ENCODE measurements at places on chromosomes 12 and 14.
A peak's percentile ranks its signal among the peaks of the same experiment; 100 is the strongest.

GRCh38 chr12:44384136-44384535, 492.0 kb downstream of the NELL2 start:
- DNase-seq, result no peak
- no peak overlapping the region for H3K27ac ChIP-seq
- no peak overlapping the region for H3K4me3 ChIP-seq
- H3K27me3 ChIP-seq, result no peaks in the 10 kb centered on the region

- H3K27me3 ChIP-seq, result peaks cover 4% of the 10 kb centered on the region
- peaks cover 39% of the 10 kb centered on the region for H3K36me3 ChIP-seq
- H3K4me3 ChIP-seq, result no peak overlapping the region
Observed at GRCh38 chr12:121000530-121000929, 15.8 kb downstream of the C12orf43 start.

DNA sequence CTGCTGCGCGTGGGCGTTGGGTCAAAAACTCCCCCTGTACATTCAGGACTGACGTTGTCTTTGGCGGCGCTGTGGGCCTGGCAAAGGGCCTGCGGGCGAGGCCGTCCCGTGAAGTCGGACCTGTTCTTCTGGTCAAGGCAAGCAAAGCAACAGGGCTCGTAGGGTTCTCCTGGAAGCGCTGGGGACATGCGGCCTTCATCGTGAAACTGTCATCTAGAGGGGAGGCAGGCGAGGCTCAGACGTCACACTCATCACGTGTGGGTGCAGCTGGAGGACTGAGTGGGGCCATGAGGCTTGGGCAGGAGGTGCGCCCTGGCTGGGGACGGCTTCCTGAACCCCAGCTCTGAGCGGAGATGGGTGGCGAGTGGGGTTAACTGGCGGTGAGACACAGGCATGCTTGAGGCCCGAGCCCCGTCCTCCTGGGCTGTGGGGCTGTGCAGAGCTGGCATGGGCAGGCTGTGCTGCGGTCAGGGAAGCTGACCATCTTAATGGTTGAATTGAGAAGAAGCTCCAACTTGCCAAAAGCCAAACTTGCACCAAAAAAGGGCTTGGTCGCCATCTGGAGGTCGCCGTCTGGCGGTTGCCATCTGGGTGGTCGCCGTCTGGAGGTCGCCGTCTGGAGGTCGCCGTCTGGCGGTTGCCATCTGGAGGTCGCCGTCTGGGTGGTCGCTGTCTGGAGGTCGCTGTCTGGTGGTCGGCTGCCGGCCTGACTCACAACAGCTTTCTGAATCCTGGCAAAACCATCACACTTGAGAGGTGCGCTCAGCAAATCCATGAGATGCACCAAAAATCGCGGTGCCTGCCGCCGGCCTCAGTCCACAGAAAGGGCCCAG, 66.2 kb downstream of the NOC4L start:
- no peak overlapping the region for H3K27ac ChIP-seq
- no peak overlapping the region for H3K4me3 ChIP-seq
- DNase-seq, result no peak
- no peaks in the 10 kb centered on the region for H3K36me3 ChIP-seq

DNA sequence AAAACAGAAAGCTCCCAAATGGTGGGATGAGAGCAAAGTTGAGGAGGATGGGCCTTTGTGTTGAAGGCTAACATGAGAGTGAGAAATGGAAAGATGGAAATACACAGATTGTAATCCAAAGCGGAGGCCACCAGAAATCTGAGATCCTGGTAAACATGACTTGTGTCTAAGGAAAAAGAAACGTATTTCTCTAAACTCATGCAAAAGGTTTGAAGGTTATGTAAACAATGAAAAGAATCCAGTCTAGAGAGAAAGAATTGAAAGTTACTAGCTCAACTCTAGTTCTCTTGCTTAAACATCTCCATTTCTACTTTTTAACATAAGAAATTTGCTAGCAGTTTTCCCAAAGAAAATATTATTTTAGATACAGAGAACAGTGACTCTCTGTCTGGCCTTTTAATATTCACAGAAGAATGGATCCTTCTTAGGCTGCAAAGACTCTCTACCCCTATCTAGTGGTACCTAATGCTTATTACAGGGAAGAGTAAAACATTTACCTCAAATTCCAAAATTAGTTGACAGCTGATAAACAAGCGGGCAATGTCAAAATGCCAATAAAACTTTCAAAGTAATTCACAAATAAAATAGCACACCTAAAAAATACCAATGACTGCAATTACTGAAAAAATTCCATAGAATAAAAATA, 75.8 kb upstream of the SOX5 start:
- no peak for DNase-seq
- H3K4me3 ChIP-seq, result no peak overlapping the region
- H3K27me3 ChIP-seq, result no peaks in the 10 kb centered on the region
- H3K27ac ChIP-seq, result no peak overlapping the region
- no peaks in the 10 kb centered on the region for H3K36me3 ChIP-seq
- no peaks in the 10 kb centered on the region for H3K4me1 ChIP-seq

DNA sequence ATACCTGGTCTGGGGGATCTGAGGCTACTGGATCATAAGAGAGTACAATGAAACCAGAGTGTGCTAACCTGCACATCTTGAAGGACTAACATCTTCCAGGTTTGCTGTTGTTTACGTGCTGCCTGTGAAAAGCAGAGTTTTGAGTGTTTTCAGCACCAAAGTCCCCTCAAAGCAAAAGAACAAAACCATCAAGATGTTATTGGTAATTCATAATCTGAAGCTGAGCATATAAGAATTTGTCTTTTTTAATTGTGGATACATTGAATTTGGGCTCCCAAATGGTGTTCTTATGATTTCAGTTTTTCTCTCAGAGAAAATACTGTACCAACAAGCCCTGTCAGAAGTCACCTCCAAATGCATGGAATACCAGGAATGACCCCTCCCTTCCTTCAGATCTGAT, 110.2 kb downstream of the BTG1 start:
- H3K27me3 ChIP-seq, result no peaks in the 10 kb centered on the region
- H3K27ac ChIP-seq, result no peak overlapping the region
- peaks cover 2% of the 10 kb centered on the region for H3K4me1 ChIP-seq
- no peaks in the 10 kb centered on the region for H3K36me3 ChIP-seq

DNA sequence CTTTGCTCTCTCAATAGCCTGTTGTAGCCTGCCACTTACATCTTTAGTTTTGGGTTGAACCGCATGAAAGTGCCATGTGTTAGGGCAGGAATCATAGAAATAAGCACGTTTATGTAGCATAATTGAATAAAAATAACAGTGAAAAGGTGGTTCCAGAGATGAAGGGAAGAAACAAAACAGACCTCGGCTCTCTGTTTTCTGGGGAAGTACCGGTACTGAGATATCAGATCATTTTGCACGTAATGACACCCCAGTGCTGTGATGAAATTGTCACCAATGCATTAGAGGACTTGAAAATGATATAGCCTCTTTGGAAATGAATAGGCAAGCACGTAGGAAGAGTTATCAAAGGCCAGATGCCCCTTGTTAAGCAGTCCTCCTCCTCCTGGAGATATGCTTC, 42.5 kb upstream of the DLK1 start:
- peaks cover 10% of the 10 kb centered on the region for H3K4me1 ChIP-seq
- no peaks in the 10 kb centered on the region for H3K27me3 ChIP-seq
- no peaks in the 10 kb centered on the region for H3K36me3 ChIP-seq
- DNase-seq, result no peak

DNA sequence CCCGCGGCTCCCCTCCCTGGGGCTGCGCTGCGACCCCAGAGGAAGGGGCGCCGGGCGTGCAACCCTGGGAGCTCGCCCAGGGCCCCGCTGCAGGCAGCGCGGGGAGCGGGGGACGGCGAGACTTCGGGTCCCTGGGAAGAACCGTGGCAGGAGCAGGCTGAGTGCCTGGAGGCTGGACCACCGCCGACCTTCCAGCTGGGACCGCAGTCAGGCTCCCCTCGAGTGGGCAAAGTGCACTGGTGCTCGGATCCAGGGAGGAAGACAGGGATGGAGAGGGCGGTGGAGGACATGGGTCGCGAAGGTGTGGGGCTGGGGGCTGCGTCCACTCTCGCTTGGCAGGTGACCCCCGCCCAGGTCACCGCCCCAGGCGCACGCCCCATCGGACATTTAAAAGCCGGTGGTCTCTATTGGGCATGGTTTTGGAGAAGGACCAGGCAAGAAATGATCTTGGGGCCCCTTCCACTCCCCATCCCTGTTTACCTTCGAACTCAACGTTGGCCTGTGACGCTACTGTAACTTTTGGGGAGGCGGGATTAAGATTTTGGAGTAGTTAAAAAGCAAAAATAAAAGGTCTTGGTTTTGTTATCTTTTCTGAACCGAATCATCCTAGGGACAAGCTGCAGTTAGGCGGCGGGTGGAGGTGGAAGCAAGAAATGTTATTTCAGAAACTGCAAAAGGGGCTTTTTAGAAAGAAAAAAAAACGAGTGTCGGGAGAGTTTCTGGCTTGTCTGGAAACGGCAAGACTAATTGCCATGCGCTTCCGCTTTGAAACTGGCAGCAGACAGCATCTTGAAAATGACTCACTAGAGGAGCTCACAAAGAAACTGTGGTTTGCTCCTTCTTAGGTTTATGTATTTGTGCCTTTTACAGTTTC, 1.0 kb downstream of the ELK3 start:
- H3K4me3 ChIP-seq, result peak overlapping the region; percentile 93
- no peaks in the 10 kb centered on the region for H3K36me3 ChIP-seq
- no peak for DNase-seq
- no peaks in the 10 kb centered on the region for H3K27me3 ChIP-seq
- H3K4me1 ChIP-seq, result peaks cover 6% of the 10 kb centered on the region

DNA sequence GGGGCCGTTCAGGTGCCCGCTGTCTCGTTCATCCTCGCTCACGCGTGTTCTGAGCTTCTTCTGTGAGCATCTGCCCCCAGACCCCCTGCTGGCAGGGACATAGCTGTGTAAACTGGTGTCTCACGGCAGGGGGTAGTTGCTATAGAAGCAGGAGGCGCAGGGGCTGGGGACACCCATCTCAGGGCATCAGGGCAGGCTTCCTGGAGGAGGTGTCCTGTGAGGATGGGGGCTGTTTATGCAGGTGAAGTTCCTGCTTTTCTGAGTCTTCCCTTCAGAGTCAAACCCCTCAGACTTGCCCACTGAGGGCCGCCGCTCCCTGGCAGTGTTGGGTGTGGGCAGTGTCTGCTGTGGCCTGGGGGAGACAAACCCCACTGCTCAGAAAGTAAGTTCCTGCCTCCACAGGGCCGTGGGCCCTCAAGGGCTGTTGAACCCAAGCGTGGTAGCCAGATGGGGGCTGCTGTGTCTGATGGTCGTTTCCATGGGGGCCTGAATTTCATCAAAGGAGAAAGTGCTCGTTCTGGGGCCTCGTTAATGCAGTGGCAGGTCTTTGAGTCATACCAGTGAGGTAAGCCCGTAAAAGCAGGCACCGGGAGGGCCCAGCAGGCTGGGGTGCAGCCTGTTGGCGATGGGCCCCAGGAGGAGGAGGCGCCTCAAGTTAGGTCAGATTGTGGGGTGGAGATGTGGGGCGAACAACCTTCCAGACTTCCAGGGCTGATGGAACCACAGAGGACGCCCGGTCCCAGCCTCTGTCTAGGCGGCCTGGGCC, 23.4 kb downstream of the KIF26A start:
- no peaks in the 10 kb centered on the region for H3K4me1 ChIP-seq
- no peaks in the 10 kb centered on the region for H3K27me3 ChIP-seq
- no peaks in the 10 kb centered on the region for H3K36me3 ChIP-seq

DNA sequence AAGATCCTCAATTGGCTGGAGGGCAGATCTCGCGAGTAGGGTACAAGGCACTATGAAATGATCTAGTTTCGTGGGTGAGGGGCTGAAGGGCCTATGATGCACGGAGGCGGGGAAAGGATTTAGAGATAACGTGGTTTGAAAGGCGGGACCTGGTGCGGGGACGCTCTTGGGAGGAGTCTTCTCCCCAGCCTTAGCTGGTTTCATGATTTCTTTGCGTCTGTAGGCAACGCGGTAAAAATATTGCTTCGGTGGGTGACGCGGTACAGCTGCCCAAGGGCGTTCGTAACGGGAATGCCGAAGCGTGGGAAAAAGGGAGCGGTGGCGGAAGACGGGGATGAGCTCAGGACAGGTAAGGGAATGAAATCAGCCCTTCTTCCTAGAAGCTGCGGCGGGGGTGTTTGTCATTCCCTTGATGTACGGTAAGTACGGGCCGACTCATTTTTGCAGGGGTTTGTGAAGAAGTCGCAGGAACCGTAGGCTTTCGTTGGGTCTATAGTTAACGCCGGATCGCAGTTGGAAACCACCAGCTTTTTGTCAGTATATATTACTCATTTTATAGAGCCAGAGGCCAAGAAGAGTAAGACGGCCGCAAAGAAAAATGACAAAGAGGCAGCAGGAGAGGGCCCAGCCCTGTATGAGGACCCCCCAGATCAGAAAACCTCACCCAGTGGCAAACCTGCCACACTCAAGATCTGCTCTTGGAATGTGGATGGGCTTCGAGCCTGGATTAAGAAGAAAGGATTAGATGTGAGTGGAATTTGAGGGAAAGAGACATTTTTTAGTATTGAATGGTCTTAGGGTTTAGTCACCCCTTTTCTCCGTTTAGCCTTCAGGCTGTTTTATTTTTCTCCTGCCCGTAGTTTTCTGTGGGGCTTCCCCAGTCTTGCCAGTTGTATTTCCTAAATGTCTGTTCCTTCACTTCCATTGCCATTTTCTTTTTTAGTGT, 602 bp downstream of the APEX1 start:
- no peaks in the 10 kb centered on the region for H3K27me3 ChIP-seq
- H3K36me3 ChIP-seq, result peaks cover 61% of the 10 kb centered on the region
- peak overlapping the region; percentile 85 for H3K27ac ChIP-seq
- no peak for DNase-seq
- H3K4me1 ChIP-seq, result peaks cover 42% of the 10 kb centered on the region

DNA sequence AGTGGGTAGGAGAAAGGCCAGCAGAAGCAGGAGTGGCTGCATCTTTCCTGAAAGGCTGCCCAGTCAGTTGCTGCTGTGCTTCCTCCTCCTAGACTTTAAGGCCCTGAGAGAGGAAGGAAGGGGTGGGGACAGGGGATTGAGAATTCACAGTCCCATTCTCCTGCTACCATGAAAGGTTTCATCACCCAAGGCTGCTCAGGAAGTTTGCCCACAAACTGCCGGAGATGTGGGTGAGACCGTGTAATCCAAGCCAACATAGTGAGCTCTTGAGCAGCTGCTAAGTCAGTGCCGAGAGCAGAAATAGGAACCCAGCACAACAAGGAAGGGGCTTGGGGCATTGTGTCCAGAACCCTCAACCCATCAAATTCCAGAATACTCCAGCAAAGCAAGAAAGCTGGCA, at the start of gene CTSG:
TSS of gene CTSG (minus strand) at position 69 of the 400 bp plus-strand sequence. CDS start at position 42, 27 bp downstream.
- H3K36me3 ChIP-seq, result no peaks in the 10 kb centered on the region
- H3K4me3 ChIP-seq, result no peak within 1 kb of the TSS
- H3K27ac ChIP-seq, result no peak within 1 kb of the TSS

GRCh38 chr12:48017496-48017895, 13.2 kb upstream of the COL2A1 start:
- H3K4me1 ChIP-seq, result no peaks in the 10 kb centered on the region
- no peak for DNase-seq
- H3K36me3 ChIP-seq, result no peaks in the 10 kb centered on the region
- H3K4me3 ChIP-seq, result no peak overlapping the region
